ENCODE measurements at places on chromosomes 2 and 18.

DNA sequence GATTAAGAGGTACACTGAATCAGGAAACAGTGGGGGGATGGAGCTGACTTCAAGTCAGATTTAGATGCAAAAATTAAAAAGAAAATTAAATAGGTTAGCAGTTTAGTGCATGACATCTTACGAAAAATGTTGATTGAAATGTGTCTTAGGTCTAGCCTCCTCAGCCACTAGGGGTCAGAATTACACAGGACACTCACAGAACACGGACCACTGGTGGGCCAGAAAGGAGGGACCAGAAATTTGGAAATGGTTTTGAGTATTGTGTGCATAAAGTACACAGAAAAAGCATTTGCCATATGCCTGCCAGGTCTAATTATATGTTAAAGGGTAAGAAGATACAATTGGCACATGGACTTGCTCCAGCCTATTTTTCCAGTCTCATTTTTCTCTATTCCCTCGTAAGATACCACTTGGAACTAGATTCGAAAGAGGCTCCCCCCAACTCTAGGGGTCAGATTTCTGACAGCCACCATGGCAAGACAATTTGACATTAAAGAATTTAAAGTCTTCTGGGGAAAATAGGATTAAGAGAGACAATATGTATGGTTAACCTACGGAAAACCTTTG lies 550.2 kb upstream of the SETBP1 start:
- DNase-seq: peak; percentile 54

GRCh38 chr18:23612434-23613090 lies 26.3 kb upstream of the NPC1 start:
- DNase-seq: no peak

DNA sequence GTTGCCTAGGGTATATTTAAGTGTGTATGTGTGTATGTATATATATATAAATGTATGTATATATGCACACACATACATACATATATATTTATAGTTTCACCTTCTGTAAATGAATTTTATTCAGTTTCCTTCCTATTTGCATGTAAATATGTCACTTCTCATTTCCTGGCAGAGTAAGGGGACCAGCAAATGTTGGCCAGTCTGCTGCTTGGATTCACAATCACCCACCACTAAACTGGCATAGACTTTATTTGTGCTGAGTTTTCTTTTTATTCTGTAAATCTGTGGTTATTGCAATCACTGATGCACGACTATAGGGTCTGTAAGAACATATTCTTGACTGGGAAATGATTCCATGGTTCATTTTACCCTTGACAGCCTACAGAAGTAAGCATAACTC lies 640.4 kb upstream of the FAM98A start:
- DNase-seq: no peak

DNA sequence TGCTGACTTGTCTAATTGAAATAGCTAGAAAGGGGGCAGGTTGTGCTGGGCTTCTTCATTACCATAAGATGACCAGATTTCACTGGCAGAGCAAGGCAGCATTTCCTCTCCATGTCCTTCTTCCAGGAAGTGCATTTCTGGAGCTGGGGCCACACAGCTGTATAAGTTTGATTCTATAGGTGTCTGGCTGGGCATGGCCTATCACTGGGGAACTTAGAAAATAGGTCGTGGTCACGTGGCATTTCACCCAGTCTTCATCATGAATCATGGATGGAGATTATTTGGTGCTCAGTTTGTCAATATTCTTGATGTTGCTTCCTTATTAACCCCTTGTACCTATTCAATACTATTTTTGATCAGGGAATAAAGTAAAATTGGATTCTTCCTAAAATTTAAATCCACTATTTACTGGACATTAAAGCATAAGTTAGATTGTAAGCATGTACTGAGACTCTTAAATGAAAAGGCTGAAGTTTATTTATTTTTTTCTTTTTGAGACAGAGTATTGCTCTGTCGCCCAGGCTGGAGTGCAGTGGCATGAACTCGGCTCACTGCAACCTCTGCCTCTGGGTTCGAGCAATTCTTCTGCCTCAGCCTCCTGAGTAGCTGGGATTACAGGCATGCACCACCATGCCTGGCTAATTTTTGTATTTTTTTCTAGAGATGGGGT lies 49.5 kb upstream of the TMEM87B start:
- DNase-seq: no peak

DNA sequence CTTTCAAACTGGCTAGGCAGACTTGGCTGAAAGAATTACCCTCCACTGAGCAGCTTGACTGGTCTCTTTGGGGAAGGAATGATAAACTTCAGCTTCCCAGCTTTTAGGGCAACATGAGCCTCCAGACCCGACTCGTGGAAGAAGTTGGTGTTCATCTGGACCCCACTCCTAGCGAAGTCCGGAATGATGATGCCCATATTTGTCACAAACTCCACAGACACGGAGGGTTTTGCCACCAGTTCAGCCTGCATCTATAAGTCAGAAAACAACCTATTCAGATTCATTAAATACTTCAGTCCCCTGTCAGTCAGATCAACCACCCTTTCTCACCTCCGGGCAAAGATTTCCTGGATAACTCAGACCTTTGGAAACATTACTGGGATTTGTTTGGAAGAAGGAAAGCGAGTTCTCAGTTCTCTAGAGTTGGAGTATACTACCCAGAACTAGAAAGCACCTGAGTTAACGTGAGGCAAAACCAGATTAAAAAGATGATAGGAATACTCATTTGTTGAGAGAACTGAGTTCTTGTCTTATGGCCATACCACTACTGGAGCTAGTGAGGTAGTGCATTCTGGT lies 21.0 kb downstream of the APOB start:
- no peak for DNase-seq

GRCh38 chr2:38524580-38524979 lies 78.1 kb downstream of the HNRNPLL start:
- no peak for DNase-seq

GRCh38 chr2:71891155-71891554 lies 256.5 kb downstream of the CYP26B1 start:
- no peak for DNase-seq
